ENCODE measurements at places on chromosomes 5 and 9. TPM values are rescaled to one million over a fixed set of nuclear protein-coding genes. Genes with fewer than 3 reads are reported as not detected.

- no peak within 1 kb of the TSS for H3K27ac ChIP-seq
- no peaks in the 10 kb centered on the region for H3K27me3 ChIP-seq
- H3K4me1 ChIP-seq, result no peaks in the 10 kb centered on the region
- H3K36me3 ChIP-seq, result no peaks in the 10 kb centered on the region
- no peak within 1 kb of the TSS for H3K4me3 ChIP-seq
- no peak for DNase-seq
Measured at GRCh38 chr5:157166214-157167213, at the start of gene GARIN3. GARIN3 (minus strand) TSS chr5:157166264; CDS start chr5:157166168, 96 bp downstream.

- no peak overlapping the region for H3K27ac ChIP-seq
- no peak overlapping the region for H3K4me3 ChIP-seq
- H3K27me3 ChIP-seq, result no peaks in the 10 kb centered on the region
- no peak for DNase-seq
- H3K4me1 ChIP-seq, result no peaks in the 10 kb centered on the region
Measured at GRCh38 chr9:81108391-81108790, 581.0 kb downstream of the TLE1 start.

The LECT2 gene
- not detected for total RNA-seq

The NCS1 gene
- 7.2 TPM for total RNA-seq

- H3K36me3 ChIP-seq, result peaks cover 11% of the 10 kb centered on the region
- no peak overlapping the region for H3K27ac ChIP-seq
- H3K4me3 ChIP-seq, result no peak overlapping the region
- H3K27me3 ChIP-seq, result no peaks in the 10 kb centered on the region
- H3K4me1 ChIP-seq, result peaks cover 49% of the 10 kb centered on the region
Measured at GRCh38 chr5:135353952-135354721, 44.9 kb downstream of the MACROH2A1 start.

- H3K4me3 ChIP-seq, result no peak overlapping the region
- no peaks in the 10 kb centered on the region for H3K27me3 ChIP-seq
- H3K36me3 ChIP-seq, result peaks cover 26% of the 10 kb centered on the region
Measured at GRCh38 chr9:136926749-136927148, 17.8 kb downstream of the FBXW5 start.

DNA sequence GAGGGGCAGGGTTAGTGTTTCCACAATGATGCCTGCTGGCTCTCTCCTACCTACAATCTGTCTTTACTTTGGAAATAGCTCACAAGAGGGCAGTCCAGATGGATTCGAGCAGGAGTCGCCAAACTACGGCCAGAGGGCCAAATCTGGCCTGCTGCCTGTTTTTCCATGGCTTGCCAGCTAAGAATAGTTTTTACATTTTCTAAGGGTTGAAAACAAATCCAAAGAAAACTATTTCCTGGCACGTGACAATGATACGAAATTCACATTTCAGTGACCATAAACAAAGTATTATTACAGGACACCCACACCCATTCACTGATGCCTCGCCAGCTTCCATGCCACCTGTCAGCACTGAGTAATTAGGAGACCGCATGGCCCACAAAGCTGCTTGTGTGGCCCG, 162.9 kb upstream of the WWC1 start:
- DNase-seq, result no peak
- H3K4me1 ChIP-seq, result peaks cover 7% of the 10 kb centered on the region
- H3K27me3 ChIP-seq, result no peaks in the 10 kb centered on the region
- H3K36me3 ChIP-seq, result peaks cover 22% of the 10 kb centered on the region

- no peak overlapping the region for H3K27ac ChIP-seq
- H3K4me3 ChIP-seq, result no peak overlapping the region
- H3K27me3 ChIP-seq, result no peaks in the 10 kb centered on the region
- no peak for DNase-seq
Measured at GRCh38 chr5:135203593-135204036, 169.6 kb upstream of the PITX1 start.

DNA sequence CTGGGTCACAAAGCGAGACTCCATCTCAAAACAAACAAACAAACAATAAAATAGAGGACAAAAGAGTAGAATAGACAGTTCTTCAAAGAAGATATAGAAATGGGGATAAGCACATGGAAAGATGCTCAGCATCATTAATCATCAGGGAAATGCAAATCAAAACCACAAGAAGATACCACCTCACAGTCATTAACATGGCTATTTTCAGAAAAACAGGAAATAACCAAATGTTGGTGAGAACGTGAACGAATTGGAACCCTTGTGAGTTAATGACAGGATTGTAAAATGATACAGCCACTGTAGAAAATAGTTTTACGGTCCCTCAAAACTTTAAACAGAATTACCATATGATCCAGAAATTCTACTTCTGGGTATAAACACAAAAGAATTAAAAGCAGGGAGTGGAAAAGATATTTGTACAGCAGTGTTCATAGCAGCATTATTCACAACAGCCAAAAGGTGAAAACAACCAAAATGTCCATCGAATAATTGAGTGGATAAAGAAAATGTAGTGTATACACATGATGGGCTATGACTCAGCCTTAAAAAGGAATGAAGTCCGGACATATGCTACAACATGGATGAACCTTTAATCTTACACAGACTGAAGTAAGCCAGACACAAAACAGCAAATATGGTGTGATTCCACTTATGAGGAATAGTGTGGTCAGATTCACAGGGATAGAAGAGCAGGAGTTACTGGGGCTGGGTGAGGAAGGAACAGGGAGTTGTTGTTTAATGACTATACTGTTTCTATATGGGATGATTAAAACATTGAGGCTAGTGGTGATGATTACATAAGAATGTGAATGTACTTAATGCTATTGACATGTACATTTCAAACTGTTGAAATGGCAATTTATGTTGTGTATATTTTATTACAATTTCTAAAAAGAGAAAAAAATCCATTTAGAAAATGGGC, 19.7 kb downstream of the OR2V2 start:
- H3K36me3 ChIP-seq, result no peaks in the 10 kb centered on the region
- peaks cover 7% of the 10 kb centered on the region for H3K4me1 ChIP-seq
- no peak overlapping the region for H3K4me3 ChIP-seq
- peaks cover 79% of the 10 kb centered on the region for H3K27me3 ChIP-seq
